Choroid plexus epithelial cell (primary cell): ENCODE measurements at places on chromosomes 3 and 15.

DNA sequence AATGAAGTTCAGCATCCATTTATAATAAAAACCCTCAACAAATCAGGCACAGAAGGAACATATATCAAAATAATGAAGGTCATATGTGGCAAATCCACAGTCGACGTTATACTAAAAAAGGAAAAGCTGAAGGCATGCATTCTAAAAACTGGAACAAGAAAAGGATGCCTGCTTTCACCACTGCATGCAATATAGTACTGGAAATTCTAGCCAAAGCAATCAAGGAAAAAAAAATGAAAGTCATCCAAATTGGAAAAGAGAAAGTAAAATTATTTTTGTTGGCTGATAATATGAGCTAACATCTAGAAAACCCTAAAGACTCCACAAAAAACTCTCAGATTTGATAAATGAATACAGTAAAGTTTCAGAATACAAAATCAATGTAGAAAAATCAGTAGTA lies 1123.2 kb downstream of the TBL1XR1 start:
- no peak for DNase-seq

DNA sequence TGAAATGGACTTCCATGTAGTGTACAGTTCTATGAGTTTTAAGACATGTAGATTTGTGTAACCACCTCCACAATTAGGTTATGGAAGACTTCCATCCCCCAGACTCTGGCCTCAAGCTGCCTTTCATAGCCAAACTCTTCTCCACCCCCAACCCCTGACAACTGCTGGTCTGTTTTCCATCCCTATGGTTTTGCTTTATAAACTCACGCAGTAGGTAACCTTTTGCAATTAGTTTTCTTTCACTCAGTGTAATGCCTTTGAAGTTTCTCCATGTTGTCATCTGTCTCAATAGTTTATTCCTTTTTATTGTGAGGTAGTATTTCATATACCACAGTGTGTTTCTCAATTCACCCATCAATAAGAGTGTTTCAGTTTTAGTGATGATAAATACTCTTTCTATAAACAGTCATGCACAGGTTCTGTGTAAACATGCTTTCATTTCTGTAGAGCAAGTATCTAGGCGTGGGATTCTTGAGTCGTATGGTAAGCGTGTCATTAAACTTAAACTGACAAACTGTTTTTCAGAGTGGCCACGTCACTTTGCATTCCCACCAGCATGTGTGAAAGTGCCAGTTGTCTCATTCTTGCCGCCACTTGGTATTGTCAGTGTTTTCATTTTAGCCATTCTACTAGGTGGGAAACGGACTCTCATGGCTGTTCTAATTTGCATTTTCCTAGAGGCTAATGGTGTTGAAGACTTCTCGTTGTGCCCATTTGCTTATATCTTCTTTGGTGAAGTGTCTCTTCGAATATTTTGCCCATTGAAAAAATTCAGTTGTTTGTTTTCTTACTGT lies 47.3 kb upstream of the ALDH1A3 start:
- no peak for DNase-seq

DNA sequence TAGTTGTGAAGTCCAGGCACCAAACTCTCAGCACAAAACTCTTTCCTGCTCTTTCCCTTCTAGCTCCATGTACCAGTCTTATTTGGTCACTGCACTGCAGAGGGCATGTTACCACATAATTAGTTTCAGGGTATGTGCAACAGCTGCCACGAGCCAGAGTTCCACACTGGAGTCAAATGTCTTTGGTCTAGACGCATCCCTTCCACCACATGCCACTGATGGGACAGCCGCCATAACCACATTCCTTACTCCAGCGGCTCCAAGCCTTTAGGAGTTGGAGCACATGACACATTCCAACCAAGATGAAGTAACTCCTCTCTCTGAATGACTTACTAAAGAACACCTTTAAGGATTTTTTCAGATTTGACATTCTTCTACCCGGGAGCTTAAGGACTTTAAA lies 153.4 kb downstream of the ERC2 start:
- DNase-seq: peak; percentile 31

DNA sequence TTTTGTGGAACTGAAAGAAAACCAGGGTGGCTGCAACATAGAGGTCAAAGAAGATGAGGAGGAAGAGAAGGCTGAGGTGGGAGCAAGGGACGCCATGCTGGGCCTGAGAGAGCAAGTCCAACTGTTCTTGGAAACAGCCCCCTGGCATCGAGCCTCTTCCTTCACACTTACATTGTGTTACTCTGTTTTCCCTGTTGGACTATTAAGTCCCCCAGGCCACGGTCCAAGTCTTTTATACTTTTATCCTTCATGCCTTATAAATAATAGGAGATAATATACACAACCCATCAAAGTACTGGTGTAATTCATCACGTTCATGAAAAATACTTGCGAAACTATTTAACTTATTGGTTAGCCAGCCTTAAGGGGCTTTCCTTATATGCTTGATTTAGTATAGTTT lies 79.3 kb downstream of the ATG7 start:
- no peak for DNase-seq

GRCh38 chr3:30299674-30300385 lies 306.6 kb upstream of the TGFBR2 start:
- DNase-seq: peak; percentile 56
